ENCODE measurements at places on chromosomes 2 and 18. TPM values are rescaled to one million over a fixed set of nuclear protein-coding genes. Genes with fewer than 3 reads are reported as not detected.
A peak's percentile ranks its signal among the peaks of the same experiment; 100 is the strongest.

DNA sequence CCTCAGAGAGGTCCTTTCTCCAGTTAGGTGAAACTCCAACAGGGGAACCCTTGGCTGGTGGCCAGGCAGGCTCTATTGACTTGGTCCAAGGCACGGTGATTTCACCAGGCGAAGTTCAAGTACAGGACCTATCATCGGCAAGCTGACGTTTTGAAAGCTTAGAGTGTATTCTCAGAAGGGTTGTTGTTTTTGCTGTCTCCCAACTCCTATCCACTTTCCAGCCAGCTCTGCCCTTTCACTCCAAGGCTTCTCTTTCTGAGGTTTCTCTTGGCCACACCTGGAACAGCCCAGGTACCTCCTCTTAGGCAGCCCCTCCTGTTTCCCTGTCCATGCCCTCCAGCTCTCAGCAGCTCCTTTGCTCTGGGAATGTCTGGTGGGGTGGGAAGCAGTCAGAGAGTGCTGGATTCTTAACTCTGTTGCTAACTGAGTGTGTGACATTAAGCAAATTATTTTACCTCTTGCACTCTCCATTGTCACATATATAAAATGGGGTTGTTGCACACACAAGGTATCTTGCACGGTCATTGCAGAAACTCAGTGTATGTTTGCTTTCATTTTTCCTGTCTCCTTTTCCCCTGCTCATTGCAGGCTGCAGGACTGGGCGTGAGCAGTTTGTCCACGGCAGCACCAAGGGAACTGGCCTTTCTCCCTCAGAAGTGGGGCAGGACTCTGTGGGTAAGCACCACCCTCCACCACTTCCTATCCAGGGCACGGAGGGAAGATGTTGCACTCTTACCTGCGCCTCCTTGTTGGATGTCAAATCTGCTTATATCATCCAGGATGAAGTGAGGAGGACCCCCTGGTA is 30.2 kb downstream of the CAPN13 start:
- H3K4me3 ChIP-seq, result no peak overlapping the region
- no peaks in the 10 kb centered on the region for H3K4me1 ChIP-seq
- no peaks in the 10 kb centered on the region for H3K36me3 ChIP-seq
- H3K27me3 ChIP-seq, result peaks cover 19% of the 10 kb centered on the region

DNA sequence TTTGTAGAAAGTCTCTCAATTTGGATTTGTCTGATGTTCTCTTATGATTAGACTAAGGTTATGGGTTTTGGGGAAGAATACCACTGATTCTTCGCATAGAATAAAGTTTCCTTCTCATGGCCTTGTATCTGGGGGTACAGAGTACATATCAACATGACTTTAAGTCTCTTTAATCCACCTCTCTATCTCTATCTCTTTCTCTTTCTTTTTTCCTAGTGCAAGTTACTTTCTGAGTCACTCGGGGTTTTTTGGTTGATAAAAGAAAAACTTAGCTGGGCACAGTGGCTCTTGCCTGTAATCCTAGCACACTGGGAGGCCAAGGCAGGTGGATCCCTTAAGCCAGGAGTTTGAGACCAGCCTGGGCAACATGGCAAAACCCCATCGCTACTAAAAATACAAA is 100.1 kb upstream of the MAP4K3 start:
- peaks cover 2% of the 10 kb centered on the region for H3K27me3 ChIP-seq
- no peak overlapping the region for H3K4me3 ChIP-seq
- H3K27ac ChIP-seq, result no peak overlapping the region

DNA sequence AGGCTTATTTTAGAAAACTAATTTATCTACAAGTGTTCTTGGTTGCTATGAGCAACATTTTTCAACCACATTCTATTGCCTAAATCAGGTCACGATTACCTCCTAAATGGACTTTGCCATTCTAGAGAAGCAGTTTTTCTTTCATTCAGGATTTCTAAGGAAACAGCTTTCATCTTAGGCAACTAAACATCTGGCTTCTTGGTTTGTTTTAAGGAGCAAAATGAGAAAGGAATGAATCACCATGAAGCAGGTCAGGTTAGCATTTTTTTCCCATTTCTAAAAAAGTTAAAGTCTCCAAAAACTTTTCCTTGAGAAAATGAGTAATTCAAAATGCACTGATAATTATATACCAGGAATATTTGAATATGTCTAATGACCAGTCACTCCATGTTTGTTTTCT is 114.8 kb downstream of the GAREM1 start:
- H3K27ac ChIP-seq, result no peak overlapping the region
- DNase-seq, result no peak
- H3K4me3 ChIP-seq, result no peak overlapping the region
- no peaks in the 10 kb centered on the region for H3K4me1 ChIP-seq
- H3K27me3 ChIP-seq, result peaks cover 2% of the 10 kb centered on the region
- no peaks in the 10 kb centered on the region for H3K36me3 ChIP-seq

GRCh38 chr2:8623958-8624591 is 57.8 kb upstream of the ID2 start:
- H3K4me1 ChIP-seq, result no peaks in the 10 kb centered on the region
- no peaks in the 10 kb centered on the region for H3K36me3 ChIP-seq
- no peak for DNase-seq
- no peak overlapping the region for H3K4me3 ChIP-seq
- no peak overlapping the region for H3K27ac ChIP-seq

DNA sequence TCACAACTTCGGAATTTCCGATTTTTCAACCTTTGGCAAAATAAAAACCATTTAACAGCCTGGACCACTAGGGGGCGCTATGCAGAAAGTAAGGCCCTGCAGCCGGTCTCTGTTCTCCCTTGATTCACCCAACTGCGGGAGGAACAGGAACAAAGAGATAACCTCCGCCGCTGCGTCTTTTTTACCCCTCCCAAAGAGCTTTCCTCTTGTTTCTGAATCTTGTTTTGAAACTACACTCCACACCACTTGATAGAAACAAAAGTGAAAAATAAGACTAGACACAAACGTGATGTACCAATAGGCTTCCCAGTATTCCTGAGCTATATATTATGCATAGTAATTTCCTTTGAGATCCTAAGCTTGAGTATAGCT is 231.2 kb downstream of the MYO3B start:
- no peak overlapping the region for H3K4me3 ChIP-seq
- DNase-seq, result peak; percentile 86
- H3K27ac ChIP-seq, result no peak overlapping the region
- peaks cover 7% of the 10 kb centered on the region for H3K4me1 ChIP-seq
- H3K27me3 ChIP-seq, result peaks cover 16% of the 10 kb centered on the region

SKOR2 gene
- not detected for total RNA-seq

SERPINB10 gene
- not detected for total RNA-seq

UGT1A1 gene
- total RNA-seq, result not detected
